ENCODE measurements at places on chromosomes 11 and 22.

GRCh38 chr11:111598559-111598958 lies 3.7 kb upstream of the SIK2 start:
- no peak for DNase-seq

DNA sequence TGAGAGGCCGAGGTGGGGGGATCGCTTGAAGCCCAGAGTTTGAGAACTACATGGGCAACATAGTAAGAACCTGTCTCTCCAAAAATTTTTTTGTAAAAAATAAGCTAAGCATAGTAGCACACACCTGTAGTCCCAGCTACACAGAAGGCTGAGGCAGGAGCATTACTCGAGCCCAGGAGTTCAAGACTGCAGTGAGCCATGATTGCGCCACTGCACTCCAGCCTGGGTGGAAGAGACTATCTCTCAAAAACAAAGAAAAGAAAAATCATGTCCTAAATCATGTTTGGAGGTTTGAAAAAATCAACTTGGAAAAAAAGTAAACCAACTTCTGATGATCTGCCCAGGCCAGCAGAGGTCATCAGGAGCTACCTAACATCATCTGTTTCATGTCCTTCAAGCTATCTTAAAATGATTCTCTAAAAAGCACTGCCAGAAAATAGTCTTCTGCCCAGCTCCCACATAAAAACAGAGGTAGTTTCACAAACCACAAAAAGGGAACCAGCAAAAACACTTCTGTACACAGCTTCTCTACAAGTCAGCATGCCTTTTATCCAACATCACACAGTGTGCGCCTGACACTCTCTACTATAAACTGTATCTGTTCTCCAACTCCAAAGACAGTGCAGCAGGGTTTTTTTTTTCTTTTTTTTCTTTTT lies 165.0 kb downstream of the SOX6 start:
- no peak for DNase-seq

GRCh38 chr11:87296627-87297026 lies 258.9 kb downstream of the TMEM135 start:
- no peak for DNase-seq

GRCh38 chr11:10255388-10256125 lies 38.5 kb downstream of the SBF2 start:
- no peak for DNase-seq

- DNase-seq = no peak
Observed at GRCh38 chr11:131495423-131495822, 125.0 kb downstream of the NTM start.

GRCh38 chr11:128323381-128323780 lies 264.0 kb downstream of the ETS1 start:
- DNase-seq = no peak

GRCh38 chr22:45430871-45431270 lies 17.4 kb downstream of the RIBC2 start:
- DNase-seq = no peak

DNA sequence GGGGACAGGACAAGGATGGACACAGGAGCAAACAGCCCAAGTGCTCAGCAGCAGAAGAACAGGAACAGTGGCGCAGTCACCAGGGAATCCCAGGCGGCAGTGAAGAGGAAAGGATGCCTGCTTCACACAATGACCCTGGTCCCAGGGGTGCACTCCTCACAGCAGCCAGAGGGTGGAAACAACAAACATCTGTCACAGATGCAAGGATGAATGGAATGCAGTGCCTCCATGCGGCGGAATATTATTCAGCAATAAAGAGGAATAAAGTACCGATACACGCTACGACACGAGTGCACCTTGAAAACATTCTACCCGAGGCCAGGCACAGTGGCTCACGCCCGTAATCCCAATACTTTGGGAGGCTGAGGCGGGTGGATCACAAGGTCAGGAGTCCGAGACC lies 12.7 kb downstream of the CSNK1E start:
- no peak for DNase-seq

- DNase-seq = no peak
Observed at GRCh38 chr11:120807414-120808150, 216.3 kb upstream of the TBCEL start.

DNA sequence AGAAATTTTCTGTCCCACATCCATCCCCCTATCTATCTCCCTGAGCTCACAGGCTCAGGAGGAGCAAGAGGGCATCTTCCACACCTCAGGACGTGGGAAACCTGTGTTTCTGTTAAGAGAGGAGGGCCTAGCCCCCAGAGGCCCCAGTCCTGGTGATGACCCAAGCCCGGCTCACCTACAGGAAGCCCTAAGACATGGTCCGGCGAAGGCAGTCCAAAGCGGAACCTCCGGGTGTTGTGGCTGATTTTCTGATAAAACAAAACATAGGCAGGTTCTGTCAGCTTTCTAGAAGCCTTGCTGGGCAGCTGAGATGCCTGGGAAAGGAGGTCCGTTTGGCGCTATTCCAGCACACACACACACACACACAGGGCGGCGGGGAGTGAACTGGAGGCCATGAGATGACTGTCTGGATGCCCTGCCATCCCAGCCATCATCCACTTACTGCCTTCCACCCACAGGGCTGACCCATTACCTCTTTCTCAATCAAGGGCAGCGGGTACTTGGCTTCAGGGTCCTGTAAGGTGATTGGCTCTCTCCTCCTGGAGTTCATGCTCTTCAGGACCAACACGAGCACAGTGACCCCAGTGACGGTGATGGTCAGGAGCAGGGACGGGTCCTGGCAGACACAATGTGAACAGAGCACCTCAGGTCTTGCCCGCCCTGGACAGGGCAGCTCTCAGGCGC lies 882 bp downstream of the CYB5R2 start:
- DNase-seq = no peak

- no peak for DNase-seq
Observed at GRCh38 chr11:125935618-125936199, 10.1 kb upstream of the VSIG10L2 start.

GRCh38 chr11:20563866-20564265 lies 35.5 kb upstream of the SLC6A5 start:
- DNase-seq = no peak

DNA sequence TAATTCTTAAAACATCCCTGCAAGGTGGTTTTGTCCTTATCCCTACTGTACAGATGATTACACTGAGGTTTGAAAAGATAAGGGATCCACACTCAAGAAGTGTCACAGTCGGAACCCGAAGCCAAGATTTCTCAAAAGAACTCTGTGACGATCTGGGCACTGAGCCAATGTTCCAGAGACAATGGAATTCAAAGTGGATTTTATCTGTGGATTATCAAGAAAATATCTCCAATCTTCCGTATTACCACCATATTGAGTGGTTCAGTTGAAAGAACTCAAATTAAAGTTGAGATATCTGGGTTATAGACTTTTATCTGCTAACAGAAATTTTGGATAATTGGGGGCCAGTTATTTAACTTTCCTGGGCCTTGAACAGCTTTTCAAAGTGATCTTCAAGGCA lies 100.0 kb upstream of the GRAMD1B start:
- no peak for DNase-seq

DNA sequence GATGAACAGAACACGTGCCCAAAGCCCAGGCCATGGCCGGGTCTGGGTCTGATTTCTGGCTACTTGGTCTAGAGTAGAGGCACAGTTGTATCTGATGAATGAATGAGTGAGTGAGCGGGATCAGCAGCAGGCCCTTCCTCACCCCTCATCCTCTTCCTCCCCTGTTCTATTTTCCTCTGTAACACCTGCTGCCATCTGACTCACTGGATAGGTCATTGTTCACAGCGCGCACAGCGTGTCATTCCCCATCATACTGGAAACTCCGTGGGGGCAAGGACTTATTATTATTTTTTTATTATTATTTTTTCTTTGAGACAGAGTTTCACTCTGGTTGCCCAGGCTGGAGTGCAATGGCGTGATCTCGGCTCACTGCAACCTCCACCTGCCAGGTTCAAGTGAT lies 13.9 kb downstream of the NCF4 start:
- DNase-seq = no peak

GRCh38 chr11:109236188-109236587 lies 185.8 kb upstream of the C11orf87 start:
- DNase-seq = no peak

DNA sequence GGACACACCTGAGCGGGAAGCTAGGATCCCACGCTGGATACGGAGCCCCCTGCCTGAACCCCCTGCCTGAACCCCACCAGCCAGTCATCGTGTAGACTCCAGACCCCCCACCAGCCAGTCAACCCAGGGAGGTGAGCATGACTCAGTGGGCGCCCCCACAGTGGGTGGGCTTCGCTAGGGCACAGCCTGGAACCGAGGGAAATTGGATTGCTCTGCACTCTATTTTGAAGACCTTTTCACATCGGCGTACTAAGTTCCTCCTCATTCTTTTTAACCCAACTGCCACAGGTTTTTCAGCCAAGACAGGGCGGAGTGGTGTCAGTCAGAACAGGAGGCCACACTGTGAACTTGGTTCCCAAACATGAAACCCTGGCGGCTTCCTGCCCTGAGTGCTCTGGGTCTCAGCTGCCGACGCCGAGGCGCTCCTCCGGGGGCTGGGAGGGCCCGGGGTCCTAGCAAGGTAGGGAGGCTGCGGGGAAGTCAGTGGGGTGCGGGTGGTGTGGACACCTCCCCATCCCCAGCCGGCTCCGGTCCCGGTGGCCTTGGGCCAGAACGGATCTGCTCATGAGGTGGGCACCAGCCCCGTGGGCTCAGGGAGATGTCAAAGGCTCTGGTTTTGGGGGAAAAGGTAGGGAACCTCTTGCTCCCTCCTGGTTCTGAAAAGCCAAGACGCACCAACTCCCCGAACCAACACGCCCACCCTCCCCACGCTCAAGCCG lies 57.0 kb downstream of the BRD1 start:
- no peak for DNase-seq

DNA sequence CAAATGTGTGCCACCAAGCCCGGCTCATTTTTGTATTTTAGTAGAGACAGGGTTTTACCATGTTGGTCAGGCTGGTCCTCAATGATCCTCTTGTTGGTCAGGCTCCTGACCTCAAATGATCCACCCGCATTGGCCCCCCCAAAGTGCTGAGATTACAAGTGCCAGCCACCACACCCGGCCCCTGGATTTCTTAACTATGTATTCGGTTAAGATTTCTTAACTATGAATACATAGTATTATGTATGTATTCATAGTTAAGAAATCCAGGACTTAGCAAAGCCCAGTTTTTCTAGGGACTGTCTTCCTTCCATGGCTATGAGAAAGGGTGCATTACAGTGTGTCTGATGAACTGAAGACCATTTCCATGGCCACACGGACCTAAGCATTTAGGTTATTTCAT lies 1.7 kb downstream of the C11orf91 start:
- DNase-seq = no peak

Measured in activated gamma-delta T cell treated with anti-CD3 and anti-CD28 coated beads, Interleukin-2, amount 50 U/mL, for 16 hours (primary cell).